Breast epithelium (tissue), 4 donors: ENCODE measurements at places on chromosomes 7 and 10. TPM values are rescaled to one million over a fixed set of nuclear protein-coding genes. Genes with fewer than 3 reads are reported as not detected.

DNA sequence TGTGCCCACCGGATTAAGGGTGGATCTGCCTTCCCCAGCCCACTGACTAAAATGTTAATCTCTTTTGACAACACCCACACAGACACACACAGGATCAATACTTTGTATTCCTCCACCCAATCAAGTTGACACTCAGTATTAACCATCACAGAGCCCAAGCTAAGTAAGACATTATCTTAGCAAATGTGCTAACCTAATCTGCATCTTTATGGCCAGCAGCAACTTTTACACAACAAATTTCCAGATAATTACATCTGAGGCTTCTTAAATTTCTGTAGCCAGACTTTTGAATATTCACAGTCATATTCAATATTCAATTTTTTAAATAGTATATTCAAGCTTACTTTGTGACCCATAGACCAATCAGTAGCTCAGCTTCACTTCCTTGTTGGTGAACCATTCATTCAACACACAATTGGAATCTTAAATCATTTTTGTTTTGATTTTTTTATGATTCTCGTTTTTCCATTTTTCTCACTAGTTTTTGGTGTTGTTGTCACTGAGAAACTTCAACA, 594.2 kb downstream of the IPMK start:
- H3K4me1 ChIP-seq, result no peaks in the 10 kb centered on the region
- no peaks in the 10 kb centered on the region for H3K27me3 ChIP-seq
- H3K27ac ChIP-seq, result no peak overlapping the region

DNA sequence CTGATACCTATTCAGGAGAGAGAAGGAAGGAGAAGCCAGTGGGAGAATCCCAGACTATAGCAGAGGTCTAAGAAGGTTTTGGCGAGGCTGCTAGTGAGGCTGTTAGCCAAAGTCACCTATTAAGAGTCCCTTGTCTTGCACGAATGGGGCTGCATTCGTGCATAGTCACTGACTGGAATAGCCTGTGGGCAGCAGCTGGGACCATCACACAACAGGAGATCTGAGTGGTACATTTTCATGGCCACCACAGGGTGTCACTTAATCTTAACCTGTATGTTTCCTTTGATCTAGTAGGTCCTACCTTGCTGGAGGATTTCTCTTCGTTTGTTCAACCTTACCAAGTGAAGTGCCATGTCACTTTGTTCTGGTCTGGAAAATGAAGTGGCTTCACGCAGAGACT, 319.9 kb downstream of the BMPER start:
- no peaks in the 10 kb centered on the region for H3K36me3 ChIP-seq
- DNase-seq, result no peak
- no peaks in the 10 kb centered on the region for H3K4me1 ChIP-seq
- H3K27me3 ChIP-seq, result peaks cover 9% of the 10 kb centered on the region
- no peak overlapping the region for H3K27ac ChIP-seq
- no peak overlapping the region for H3K4me3 ChIP-seq

Gene TAS2R3
- 3.9 TPM for total RNA-seq

Gene ELFN1
- 1.3 TPM for total RNA-seq

Gene STAM
- total RNA-seq, result 25.2 TPM

Gene HTRA1
- total RNA-seq, result 152 TPM
